Esophagus mucosa (tissue), 1 donor: ENCODE measurements at places on chromosomes 11 and 22. TPM values are rescaled to one million over a fixed set of nuclear protein-coding genes. Genes with fewer than 3 reads are reported as not detected.
A peak's percentile ranks its signal among the peaks of the same experiment; 100 is the strongest.

DNA sequence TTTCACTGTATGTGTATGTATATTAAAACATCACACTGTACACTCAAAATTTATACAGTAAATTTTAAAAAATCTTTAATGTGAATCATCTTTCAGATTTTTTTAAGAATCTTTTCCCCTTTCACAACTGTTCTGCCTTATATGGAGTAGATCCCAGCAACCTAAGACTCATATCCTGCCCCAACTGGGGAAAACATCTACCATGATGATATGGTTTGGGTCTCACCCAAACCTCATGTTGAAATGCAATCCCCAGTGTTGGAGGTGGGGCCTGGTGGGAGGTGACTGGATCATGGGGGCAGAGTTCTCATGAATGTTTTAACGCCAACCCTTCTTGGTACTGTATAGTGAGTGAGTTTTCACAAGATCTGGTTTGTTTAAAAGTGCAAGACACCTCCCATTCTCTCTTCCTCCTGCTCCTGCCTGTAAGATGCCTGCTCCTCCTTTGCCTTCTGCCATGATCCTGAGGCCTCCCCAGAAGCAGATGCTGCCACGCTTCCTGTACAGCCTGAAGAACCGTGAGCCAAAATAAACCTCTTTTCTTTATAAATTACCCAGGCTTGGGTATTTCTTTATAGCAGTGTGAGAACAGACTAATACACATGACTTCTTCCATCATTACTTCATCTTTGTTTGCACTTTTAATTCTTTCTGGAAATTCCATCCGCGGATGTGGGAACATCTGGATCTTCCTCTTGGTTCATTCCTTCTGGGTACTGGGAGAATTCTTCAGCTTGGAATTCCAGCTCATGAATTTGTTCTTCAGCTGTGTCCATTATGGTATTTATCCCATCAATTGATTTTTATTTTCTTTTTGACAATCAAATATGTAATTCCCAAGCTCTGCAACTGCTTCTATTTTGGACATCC is 36.9 kb downstream of the LINC01488 start:
- ATAC-seq = no peak

CHRM1 gene
- not detected for total RNA-seq

GRCh38 chr11:882596-882995 is 28.0 kb downstream of the CHID1 start:
- peak; percentile 13 for ATAC-seq

DNA sequence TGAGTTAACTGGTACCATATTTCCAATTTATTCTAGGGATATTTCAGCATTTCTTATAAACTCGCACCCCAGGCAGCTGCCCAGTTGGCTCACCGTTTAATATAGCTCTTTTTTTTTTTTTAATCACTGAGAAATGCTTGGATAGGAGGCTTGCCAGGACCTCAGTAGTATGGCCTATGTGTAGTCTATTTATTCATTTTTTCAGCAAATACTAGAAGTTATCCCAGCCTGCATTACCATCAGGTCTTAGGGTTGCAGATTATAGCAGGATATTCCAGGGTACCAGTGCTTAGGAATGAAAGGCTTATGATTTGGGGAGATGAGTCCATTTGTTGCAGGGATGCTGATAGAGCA is 26.6 kb downstream of the PARVA start:
- no peak for ATAC-seq

- no peak for ATAC-seq
Measured at GRCh38 chr11:87878373-87878825, 296.8 kb downstream of the RAB38 start.

DNA sequence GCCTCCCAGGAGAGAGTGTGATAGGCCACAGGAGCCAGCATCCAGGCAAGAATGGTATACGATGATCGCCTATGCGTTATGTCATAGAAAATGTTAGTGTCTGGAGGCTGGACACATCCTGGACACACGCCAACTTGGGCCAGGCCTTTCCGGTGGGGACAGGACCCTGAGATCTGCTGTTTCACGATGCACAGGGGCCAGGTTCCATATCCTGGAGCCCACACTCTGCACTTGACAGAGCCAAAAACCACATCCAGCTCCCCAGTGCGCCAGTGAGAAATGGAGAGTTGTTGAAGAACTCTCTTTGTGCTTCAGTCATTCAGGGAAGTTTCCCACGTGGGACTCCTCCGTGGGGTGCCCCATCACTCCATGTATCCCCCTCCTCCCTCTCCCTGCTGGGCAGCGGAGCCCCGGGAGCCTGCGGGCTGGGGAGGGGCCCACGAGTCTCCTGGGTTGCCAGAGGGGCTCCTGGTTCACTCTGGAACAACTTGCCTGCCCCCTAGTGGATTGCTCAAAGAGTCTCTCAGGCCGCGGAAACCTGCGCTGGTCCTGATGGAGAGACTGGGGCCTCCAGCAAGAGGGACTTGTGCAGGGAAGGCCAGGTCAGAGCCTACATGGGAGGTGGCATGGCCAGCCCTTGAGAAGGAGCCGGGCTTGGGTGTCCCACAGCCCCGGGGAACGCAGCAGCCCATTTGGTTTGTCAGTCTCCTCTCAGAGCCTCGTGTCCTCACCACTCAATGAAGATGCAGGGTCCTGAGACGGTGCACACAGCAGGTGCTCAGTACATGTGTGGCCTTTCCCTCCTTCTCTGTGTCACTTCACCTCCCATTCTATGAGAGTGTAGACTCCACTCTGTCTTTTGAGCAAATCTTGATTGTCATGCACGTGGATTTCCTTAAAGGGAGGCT is 10.2 kb upstream of the LRRC32 start:
- ATAC-seq = peak; percentile 51

DNA sequence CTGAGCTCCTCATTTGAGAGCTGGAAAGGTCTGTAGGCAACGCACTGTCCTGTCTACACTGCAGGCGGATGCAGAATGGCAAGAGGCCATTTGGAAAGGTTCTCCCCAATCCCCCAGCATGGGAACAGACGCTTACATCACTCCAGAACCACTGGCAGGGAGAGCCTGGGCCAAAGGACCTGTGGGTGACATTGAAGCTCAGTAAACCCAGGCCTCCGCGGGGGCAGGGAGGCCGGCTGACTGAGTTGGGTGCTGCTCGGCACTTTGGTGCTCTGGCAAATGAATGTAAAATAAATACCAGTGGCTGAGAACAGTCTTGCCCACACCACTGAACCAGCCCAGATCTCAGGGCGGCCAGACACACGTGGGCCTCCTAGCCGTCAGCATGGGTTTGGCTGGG is 22.4 kb downstream of the TOM1 start:
- no peak for ATAC-seq

RSF1 gene
- 17.3 TPM for total RNA-seq

DNA sequence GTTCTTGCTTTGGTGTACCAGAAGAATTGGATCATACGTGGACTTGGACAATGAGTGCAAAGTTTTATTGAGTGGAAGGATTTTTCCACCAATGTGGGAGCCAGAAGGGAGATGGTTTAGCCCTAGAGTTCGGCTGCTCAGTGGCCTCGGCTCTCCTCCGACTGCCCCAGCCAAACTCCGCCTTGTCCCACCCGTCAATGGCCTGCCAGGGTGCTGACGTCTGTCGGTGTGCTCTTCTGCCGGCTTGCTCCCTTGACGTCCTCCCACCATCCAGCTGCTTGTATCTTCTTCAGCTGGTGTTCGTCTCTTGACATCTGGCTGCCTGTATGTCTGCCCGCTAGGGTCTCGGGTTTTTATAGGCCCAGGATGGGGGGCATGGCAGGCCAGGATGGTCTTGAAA is 154.8 kb downstream of the APOL5 start:
- ATAC-seq = no peak

DNA sequence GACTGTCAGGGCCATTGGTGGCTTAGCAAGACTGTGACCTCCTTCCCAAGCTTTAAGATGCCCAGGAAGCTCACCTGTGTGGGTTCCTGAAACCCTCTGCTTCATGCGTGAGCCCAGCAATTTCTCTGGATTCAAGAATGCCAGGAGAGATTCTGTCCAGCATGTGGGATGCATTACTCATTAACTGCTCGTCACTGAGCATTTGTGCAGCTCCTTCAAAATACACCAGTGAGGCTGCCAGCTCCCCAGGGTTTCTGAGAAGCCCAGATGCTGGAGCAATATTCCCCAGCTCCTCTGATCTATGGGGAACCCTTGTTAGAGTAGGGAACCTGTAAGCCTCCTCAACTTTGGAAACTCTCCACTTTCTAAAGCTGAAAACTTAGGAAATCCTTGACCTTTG is 126.5 kb downstream of the CHST1 start:
- ATAC-seq = no peak

DNA sequence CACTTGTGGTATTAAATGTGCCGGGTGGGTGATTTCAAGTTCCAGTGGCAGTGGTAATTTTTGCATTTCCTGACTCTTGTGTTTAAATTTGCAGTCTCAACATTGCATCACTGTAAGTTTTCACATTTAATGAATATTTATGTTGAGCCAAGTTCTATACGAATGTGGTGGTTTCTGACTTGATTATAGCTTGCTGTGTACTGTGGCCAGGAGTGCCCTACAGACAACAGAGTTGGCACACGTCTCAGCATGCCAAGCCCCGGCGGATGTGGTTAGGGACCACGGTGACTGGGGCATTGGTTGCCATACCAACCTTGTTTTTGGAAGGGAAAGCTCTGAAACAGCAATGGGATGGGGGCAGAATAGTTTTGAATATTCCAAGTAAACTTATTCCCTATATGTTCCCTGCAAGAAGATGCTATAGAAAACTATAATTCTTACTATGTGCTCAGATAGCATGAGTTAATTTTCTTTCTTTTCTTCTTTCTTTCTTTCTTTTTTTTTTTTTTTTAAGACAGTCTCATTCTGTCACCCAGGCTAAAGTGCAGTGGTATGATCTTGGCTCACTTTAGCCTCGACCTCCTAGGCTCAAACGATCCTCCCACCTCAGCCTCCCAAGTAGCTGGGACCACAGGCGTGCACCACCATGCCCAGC is 16.0 kb downstream of the ZNRF3 start:
- ATAC-seq = no peak

GRCh38 chr11:81579339-81579738 is 1154.3 kb downstream of the FAM181B start:
- ATAC-seq = no peak

DNA sequence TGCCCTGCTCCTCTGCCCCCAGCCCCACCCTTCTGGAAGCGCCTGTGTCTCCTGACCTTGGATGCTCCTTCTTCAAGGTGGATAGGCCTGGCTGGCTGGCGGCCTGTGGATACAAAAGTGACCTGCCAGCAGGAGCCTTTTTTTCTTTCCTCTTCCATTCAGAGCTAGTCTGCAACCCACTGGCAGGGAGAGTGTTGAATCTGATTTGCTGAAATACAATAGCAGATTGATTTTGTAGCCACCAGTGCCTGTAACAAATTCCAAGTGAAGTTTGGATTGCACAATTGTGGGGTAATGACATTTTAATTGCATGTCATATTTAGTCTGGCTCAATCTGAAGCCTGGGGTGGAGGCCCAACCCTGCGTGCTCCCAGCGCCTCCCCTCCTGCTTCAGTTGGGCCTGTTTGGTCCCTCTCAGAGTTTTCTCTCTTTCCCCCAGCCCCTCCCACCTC is 97.2 kb downstream of the GRIK4 start:
- no peak for ATAC-seq

- ATAC-seq = no peak
Measured at GRCh38 chr22:24550028-24550901, 4.7 kb downstream of the GUCD1 start.

DNA sequence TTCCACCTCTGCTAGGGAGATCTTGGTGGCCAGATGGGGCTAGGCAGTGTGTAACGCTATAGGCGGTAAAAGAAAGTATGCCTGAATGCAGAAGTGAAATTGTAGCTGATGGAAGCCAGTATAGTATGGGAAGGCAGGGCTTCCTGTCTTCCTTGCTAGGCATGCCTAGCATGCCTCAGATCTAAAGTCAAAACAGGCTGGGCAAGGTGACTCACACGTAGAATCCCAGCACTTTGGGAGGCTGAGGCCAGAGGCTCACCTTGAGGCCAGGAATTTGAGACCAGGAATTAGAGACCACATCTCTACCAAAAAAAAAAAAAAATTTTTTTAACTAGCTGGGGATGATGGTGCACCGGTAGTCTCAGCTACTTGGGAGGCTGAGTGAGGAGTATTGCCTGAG is 281.7 kb upstream of the MTNR1B start:
- ATAC-seq = no peak

NNMT gene
- total RNA-seq = 16.8 TPM

MTFP1 gene
- 14.1 TPM for total RNA-seq

OR56A3 gene
- not detected for total RNA-seq

DNA sequence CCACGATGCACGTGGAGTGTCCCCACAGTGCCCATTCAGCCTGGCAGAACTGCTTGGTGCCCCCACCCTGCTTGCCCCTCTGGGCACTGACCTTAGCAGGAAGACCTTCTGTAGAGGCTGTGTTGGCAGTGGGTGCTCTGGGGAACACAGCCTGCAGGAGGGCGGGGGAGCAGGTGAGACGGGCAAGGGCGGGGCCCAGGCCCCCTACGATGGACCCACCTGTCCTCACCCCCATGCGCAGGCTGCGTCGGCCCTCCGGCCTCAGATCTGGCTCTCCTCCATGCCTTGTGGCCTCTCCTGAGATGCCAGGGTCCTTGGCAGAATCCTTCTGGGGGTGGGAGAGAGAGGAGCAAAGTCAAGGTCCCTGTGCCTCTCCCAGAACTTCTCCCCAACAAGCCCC is 10.9 kb downstream of the CDC42BPG start:
- ATAC-seq = no peak

DNA sequence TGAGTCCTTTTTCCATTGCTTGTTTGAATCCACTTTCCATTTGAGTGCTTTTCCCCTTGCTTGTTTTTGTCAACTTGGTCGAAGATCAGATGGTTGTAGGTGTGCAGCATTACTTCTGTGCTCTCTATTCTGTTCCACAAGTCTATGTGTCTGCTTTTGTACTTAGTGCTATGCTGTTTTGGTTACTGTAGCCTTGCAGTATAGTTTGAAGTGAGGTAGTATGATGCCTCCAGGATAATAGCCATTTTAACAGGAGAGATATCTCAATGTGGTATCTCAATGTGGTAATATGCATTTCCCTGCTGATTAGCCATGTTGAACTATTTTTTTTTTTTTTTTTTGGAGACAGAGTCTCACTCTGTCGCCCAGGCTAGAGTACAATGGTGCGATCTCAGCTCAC is 16.7 kb downstream of the ACRV1 start:
- no peak for ATAC-seq

- no peak for ATAC-seq
Measured at GRCh38 chr11:1936072-1936780, 10.9 kb upstream of the MRPL23 start.

DNA sequence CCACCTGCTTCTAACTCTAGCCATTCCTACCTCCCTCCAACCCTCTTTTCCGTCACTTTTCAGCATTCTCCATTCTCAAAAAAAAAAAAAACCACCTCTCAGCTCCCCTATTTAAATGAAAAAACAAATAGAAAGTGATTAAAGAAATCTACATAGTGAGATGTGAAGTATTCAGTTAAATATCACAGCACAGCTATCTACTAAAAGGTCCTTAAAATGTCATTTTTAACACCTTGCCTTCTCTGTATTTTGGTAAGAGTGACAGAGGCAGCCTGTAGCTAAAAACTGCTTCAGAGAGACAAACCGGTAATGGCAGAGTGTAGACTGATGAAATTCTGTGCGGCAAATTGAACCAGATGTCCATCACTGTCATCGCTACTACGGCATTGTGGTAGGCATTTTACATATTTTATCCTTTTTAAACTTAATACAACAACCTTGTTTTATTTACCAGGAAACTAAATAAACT is 346 bp upstream of the ALG9 start:
- ATAC-seq = no peak
